ENCODE measurements at places on chromosomes 16 and 17. TPM values are rescaled to one million over a fixed set of nuclear protein-coding genes. Genes with fewer than 3 reads are reported as not detected.

The WFDC1 gene
- total RNA-seq = not detected

The SSTR5 gene
- total RNA-seq = 0.14 TPM

The LRRC36 gene
- 0.13 TPM for total RNA-seq

The VAT1L gene
- not detected for total RNA-seq

The TPSD1 gene
- total RNA-seq = not detected

The PMFBP1 gene
- 3.8 TPM for total RNA-seq

The CA5A gene
- total RNA-seq = 106 TPM

The CCL23 gene
- not detected for total RNA-seq

The ZG16B gene
- 1.8 TPM for total RNA-seq

The ACSF2 gene
- total RNA-seq = 32.0 TPM

Measured in HepG2 (cell line).